ENCODE measurements at places on chromosomes 1 and 21. TPM values are rescaled to one million over a fixed set of nuclear protein-coding genes. Genes with fewer than 3 reads are reported as not detected.

Gene ZMYND12
- 0.90 TPM for total RNA-seq

Gene KRTAP21-1
- total RNA-seq, result not detected

GRCh38 chr1:240998024-240998423 is 359.0 kb downstream of the RGS7 start:
- DNase-seq, result no peak

Gene STIL
- total RNA-seq, result 1.5 TPM

- no peak for DNase-seq
Measured at GRCh38 chr1:65289449-65289848, 19.9 kb upstream of the DNAJC6 start.

Gene ZBTB8B
- total RNA-seq, result not detected

DNA sequence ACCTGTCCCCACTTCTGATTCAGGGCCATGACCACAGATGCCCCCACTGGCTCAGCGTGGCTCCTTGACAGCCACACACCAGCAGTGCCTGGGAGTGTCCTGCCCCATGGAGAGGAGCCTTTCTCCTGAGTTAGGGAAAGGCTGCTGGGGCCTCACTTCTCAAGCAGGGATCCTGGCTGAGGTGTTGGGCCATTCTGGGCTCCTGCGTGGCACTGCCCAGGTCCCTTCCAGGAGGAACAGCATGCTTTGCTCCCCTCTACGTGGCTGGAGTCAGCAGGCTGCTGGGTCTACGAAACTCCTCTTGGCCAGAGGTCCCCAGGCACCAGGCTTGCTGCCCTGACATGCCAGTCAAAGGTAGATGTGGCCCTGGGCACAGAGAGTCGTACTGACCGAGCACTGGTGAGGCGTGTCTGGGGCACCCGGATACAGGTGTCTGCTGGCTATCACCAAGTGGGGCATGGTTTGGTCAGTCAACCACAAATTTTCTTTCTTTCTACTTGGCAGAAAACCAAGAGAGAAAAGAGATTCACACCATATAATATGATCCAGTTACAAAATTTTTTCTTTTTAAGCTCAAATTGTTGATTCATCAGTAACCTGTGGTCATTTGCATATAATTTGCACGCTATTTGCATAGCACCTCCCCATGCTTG is 4.1 kb downstream of the ADORA1 start:
- no peak for DNase-seq

GRCh38 chr1:29964718-29965533 is 728.6 kb downstream of the PTPRU start:
- no peak for DNase-seq

DNA sequence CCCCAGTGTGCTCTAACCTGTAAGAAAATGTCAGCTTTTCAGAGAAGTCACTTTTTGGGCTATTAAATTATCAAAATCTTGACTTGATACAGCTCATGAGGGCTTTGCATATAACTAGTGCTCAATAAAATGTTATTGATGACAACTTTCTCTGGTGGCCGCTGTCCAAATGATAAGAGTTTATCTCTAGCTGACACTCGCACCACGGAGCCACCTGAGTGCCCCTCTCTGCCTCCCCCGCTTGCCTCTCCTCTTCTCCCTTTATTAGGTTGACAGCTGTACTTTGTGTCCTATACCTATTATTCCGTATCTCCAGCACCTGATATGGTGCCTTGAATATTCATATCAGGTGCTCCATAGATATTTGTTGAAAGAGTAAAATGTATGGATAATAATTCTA is 82.8 kb downstream of the PHTF1 start:
- no peak for DNase-seq

DNA sequence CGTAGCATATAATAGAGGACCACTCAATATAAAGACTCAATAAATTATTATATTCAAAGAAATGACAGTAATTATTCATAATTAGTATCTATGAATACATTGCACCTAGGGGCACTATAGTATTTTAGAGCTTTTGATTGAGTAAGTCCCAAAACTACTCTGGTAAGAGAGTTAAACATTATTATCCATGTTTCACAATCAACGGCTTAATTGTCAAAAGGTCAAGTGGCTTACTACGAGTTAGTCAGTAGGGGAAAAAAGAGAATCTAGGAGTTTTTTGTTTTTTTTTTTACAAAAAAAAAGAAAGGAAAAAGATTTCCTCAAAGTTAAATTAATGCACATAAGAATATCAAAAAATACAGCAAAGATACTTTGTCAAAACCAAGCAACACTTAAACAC is 20.4 kb upstream of the LAMC1 start:
- DNase-seq, result no peak

DNA sequence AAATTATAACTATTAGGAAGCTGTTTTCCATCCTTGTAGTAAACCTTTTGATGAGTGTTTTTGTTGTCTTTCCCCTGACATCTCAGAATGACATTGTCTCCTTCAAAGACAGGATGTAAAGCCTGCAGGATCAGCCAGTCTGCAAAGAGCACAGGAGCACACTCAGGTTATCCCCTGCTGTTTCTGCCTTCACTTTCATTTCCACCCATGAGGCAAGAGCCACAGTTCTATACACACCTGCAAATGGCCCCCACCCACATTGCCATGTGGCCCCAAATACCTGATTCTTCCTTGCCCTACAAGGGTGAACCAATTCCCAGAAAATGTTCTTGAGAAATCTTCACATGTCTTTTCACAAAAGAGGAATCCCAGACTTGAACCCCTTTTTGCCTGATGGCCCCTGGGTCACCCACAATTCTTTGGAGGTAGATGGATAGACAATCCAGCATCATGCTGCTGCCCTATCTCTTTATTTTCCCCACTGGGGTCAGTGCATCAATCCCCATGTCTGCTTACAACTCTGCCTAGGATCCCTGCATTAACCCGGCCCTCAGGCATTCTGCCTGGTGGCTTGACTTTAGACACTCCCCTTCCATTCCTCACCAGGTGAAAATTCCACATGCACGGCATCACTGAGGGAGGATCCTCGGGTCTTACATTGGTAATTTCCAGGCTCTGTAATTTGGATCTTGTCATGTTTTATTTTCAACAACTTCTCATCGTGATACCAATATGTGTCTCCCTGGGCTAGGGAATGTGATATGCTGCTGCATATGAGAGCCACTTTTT is 2.6 kb downstream of the FCRL3 start:
- no peak for DNase-seq

DNA sequence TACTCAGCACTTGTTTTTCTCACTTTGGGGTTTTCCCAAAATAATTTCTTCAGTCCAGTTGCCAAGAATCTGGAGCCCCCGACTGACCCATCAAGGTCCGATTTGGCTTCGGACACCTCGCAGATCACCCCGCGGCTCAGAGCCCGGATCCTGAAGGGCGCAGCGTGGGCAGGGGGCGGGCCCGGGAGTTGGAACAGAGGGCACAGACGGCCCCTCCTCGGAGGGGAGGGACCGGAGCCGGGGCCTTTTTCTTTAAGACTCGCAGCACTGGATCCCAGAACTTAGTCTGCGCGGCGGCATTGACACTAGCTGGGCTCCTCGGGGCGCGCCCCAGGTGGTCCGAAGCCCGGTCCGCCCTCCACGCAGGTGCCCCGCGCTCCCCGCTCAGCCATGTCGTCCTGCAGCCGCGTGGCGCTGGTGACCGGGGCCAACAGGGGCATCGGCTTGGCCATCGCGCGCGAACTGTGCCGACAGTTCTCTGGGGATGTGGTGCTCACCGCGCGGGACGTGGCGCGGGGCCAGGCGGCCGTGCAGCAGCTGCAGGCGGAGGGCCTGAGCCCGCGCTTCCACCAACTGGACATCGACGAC is at the start of gene CBR3:
Gene CBR3 (plus strand): TSS at position 277 of the 588 bp plus-strand sequence. CDS start 114 bp downstream, at position 391.
- peak; percentile 33 for DNase-seq

DNA sequence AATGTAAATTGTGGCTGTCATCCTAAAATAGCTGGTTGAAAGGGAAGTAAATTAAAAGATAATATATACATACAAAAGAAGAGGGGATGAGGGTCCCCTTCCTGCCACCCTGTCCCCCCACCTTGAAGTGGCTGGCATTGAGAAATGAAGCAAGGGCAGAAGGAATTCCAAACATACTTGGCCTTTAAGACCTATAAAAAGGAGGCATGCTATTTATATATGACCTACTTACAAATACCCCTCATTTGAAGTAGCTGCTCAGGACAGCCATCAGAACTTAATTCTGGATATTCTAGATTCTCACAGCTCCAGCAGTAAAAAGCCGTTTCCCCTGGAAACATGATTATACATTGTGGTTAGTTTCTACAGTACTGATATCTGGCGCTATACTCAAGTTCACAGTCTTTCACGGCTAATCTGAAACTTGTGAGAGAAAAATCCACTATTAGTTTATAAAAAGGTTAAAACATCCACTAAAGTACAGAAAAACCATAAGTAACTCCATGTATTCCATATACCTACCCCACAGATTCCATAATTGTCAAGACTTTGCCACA is 9.6 kb upstream of the MAP10 start:
- DNase-seq, result no peak

GRCh38 chr1:113756461-113756860 is 2.8 kb downstream of the PHTF1 start:
- no peak for DNase-seq

Gene LCK
- total RNA-seq, result 489 TPM

DNA sequence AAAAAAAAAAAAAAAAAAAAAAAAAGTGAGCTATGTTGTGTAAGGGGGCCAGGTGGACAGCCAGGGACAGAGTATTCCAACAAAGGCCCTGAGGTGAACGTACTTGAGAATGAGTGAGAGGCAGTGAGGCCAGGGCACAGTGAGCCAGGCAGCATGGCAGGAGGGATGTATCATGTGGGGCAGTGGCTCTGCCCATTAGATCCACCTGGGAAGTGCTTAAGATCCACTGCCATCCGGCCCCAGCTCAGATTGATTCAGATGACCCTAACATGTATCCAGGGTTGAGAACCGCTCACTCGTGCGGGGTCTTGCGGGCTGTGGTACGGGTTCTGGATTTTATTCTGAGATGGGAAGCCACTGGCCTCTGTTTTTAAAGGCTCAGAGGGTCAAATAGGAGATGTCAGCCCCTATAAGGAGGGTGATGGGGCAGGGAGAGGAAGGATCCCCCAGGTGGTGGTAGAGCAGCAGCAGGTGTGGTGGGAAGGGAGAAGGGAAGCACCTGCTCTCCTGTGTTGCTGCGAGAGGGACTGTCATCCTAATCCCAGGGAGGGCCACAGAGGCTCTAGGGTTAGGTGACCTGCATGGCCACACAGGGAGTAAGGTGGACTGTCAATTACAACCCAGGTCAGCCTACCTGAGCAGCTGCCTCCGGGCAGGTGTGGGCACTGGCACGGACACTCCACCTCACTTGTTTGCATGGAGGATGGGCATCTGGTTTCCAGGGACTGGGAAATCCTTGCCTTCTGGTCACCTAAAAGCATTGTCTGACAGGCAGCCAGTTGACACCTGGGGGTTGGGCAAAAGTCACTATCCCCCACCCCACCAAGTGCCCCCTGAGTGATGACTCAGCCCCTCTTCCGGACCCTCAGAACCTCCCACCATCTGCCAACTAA is 31.6 kb downstream of the CDK18 start:
- no peak for DNase-seq

- DNase-seq, result no peak
Measured at GRCh38 chr1:180247061-180247460, 17.0 kb downstream of the LHX4 start.

Gene RPL11
- total RNA-seq, result 1,879 TPM

GRCh38 chr1:81757398-81758020 is 43.2 kb upstream of the ADGRL2 start:
- no peak for DNase-seq

Gene SPATA1
- 0.25 TPM for total RNA-seq

Gene SPATA6
- total RNA-seq, result 7.2 TPM

- no peak for DNase-seq
Measured at GRCh38 chr1:31795801-31796621, 19.8 kb downstream of the SPOCD1 start.

- DNase-seq, result no peak
Measured at GRCh38 chr1:171834821-171835220, 6.5 kb upstream of the DNM3 start.
